ENCODE measurements at places on chromosomes 1 and 21. TPM values are rescaled to one million over a fixed set of nuclear protein-coding genes. Genes with fewer than 3 reads are reported as not detected.

NES gene
- 0.22 TPM for polyA plus RNA-seq

RGL1 gene
- 8.4 TPM for polyA plus RNA-seq

DCDC2B gene
- polyA plus RNA-seq, result not detected

SYCP1 gene
- polyA plus RNA-seq, result not detected

CXADR gene
- 32.2 TPM for polyA plus RNA-seq

INKA2 gene
- 2.2 TPM for polyA plus RNA-seq

SERPINC1 gene
- polyA plus RNA-seq, result 1.0 TPM

CD53 gene
- polyA plus RNA-seq, result 17.3 TPM

SEC16B gene
- 68.0 TPM for polyA plus RNA-seq

AMY1A gene
- not detected for polyA plus RNA-seq

WNT9A gene
- polyA plus RNA-seq, result 2.7 TPM

GSTM1 gene
- polyA plus RNA-seq, result 101 TPM

F3 gene
- polyA plus RNA-seq, result 55.4 TPM

CLDN14 gene
- not detected for polyA plus RNA-seq

BCAS2 gene
- polyA plus RNA-seq, result 41.0 TPM

MX1 gene
- polyA plus RNA-seq, result 37.6 TPM

PTCH2 gene
- polyA plus RNA-seq, result 0.45 TPM

DNAJC6 gene
- 0.22 TPM for polyA plus RNA-seq

Data from small intestine (tissue), 16 donors.